ENCODE measurements at places on chromosomes 4 and X. TPM values are rescaled to one million over a fixed set of nuclear protein-coding genes. Genes with fewer than 3 reads are reported as not detected.

CENPE gene
- 39.0 TPM for total RNA-seq

MTMR8 gene
- 4.8 TPM for total RNA-seq

SPANXN4 gene
- not detected for total RNA-seq

RBMXL3 gene
- not detected for total RNA-seq

CENPVL3 gene
- 0.27 TPM for total RNA-seq

BMX gene
- not detected for total RNA-seq

DOK7 gene
- total RNA-seq: not detected

ELK1 gene
- total RNA-seq: 73.2 TPM

DNA sequence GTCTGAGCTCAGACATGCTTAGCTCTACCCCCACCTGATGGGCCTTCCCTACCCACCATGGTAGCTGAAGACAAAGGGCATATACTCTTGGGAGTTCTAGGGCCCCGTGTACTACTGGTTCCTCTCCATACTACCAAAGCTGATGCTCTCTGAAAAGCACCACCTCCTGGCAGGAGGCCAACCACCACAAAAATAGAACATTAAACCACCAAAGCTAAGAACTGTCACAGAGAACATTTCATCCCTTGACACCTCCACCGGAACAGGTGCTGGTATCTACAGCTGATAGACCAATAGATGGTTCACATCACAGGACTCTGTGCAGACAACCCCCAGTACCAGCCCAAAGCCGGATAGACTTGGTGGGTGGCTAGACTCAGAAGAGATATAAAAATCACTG is 13.4 kb downstream of the EDA2R start:
- no peaks in the 10 kb centered on the region for H3K4me1 ChIP-seq
- no peaks in the 10 kb centered on the region for H3K27me3 ChIP-seq
- no peak for DNase-seq
- no peaks in the 10 kb centered on the region for H3K36me3 ChIP-seq
- no peak overlapping the region for H3K4me3 ChIP-seq

GRCh38 chr4:53376900-53377299 is 541 bp upstream of the FIP1L1 start:
- peak overlapping the region; percentile 95 for H3K4me3 ChIP-seq
- no peak for DNase-seq
- peaks cover 3% of the 10 kb centered on the region for H3K27me3 ChIP-seq
- H3K36me3 ChIP-seq: peaks cover 9% of the 10 kb centered on the region

DNA sequence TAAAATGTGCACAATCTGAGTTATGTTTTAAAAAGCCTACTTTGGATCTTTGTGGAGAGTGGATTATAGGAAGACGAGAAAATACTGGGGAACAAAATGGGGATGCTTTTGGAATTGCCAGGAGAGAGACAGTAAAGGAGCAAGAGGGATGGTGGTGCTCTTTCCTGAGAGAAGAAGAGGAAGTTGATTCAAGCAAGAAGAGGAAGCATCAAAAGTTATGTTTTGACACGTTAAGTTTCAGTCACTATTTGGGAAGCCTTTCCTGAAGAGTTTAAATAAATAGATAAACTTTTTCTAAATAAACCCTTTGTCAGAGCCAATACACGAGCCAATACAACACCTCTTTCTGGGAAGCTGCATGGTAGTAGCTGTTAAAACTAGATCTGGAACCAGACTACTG is 394.1 kb downstream of the GALNTL6 start:
- H3K27me3 ChIP-seq: no peaks in the 10 kb centered on the region
- no peak overlapping the region for H3K27ac ChIP-seq
- no peaks in the 10 kb centered on the region for H3K4me1 ChIP-seq
- no peak overlapping the region for H3K4me3 ChIP-seq
- no peak for DNase-seq

- no peaks in the 10 kb centered on the region for H3K27me3 ChIP-seq
- no peak overlapping the region for H3K27ac ChIP-seq
- H3K36me3 ChIP-seq: no peaks in the 10 kb centered on the region
- DNase-seq: no peak
- no peaks in the 10 kb centered on the region for H3K4me1 ChIP-seq
- H3K4me3 ChIP-seq: no peak overlapping the region
Observed at GRCh38 chrX:468979-469378, 82.3 kb upstream of the PPP2R3B start.

- no peak overlapping the region for H3K27ac ChIP-seq
- no peak for DNase-seq
- no peaks in the 10 kb centered on the region for H3K27me3 ChIP-seq
- H3K4me1 ChIP-seq: no peaks in the 10 kb centered on the region
Observed at GRCh38 chrX:7372825-7373525, 225.0 kb upstream of the PUDP start.

GRCh38 chr4:56307423-56307822 is 79.9 kb downstream of the AASDH start:
- H3K27me3 ChIP-seq: no peaks in the 10 kb centered on the region
- H3K27ac ChIP-seq: no peak overlapping the region
- no peaks in the 10 kb centered on the region for H3K36me3 ChIP-seq
- no peaks in the 10 kb centered on the region for H3K4me1 ChIP-seq
- H3K4me3 ChIP-seq: no peak overlapping the region
- DNase-seq: no peak

DNA sequence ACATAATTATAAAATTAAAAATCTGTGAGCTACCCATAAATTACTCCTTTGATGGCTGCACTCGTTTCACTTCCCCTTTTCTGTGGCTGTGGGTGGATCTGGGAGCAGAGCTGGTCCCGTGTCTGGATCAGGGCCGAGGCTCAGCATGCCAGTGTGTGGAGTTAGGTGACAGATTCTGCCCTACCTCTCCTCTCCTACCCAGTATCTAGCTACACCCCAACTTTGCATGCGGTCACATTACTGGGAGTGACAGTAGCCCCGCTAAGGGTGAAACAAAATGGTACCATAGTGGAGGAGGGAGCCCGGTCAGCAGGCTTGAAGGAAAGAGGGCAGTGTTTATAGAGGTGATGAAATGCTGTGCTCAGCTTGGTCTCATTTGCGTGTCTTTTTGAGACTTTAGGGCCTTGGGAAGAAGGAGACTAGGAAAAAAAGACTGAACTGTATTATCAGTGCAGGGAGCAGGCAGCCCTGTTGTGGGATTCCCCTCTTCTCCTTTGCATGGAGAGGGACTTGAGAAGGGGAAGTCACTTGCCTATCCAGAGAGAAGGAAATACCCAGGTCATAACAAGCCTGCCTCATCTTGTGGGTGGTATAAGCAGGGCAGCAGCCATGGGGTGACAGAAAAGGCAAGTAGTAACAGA is 48.4 kb downstream of the ARHGAP10 start:
- H3K4me3 ChIP-seq: no peak overlapping the region
- peaks cover 23% of the 10 kb centered on the region for H3K4me1 ChIP-seq
- H3K36me3 ChIP-seq: no peaks in the 10 kb centered on the region
- H3K27me3 ChIP-seq: no peaks in the 10 kb centered on the region

- H3K27ac ChIP-seq: no peak overlapping the region
- H3K4me1 ChIP-seq: peaks cover 14% of the 10 kb centered on the region
- no peaks in the 10 kb centered on the region for H3K36me3 ChIP-seq
Observed at GRCh38 chrX:125203365-125203736, 116.3 kb upstream of the TEX13C start.

- no peaks in the 10 kb centered on the region for H3K36me3 ChIP-seq
- no peak overlapping the region for H3K4me3 ChIP-seq
- DNase-seq: no peak
Observed at GRCh38 chr4:74670583-74670982, 123.7 kb downstream of the BTC start.

- H3K4me3 ChIP-seq: no peak overlapping the region
- no peak overlapping the region for H3K27ac ChIP-seq
- H3K4me1 ChIP-seq: no peaks in the 10 kb centered on the region
- H3K27me3 ChIP-seq: no peaks in the 10 kb centered on the region
Observed at GRCh38 chr4:156217236-156217635, 263.6 kb upstream of the CTSO start.

DNA sequence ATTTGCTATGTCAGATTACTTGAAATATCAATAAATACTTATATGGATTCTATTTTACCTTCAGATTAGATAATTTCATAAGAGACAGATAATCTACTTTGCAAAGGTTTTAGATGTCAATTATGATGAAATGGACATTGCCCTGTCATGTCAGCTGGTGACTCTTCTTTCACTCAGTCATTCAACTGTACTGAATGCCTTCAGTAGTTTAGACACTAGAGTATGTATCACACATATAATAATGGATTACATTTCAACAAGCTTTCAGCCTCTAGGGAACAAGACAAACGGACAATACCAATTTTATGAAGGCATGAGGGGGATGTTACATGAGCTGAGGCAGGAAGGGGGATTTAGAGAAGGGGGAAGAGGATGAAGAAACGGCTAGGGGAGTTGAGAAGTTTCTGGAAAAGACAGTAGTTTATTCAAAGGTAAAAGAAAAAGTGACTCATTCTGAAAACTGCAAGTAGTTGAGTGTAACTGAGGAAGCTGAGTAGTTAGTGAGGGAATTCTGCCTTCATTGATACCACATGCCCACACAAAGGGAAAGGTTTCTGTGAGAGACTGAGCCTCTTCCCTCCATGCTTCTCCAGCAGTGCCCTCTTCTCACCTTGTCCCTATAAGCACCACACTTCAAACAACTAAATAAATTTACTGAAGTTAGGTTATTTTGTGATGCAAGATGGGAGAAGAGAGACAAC is 25.7 kb downstream of the SLC9B2 start:
- H3K4me1 ChIP-seq: peaks cover 13% of the 10 kb centered on the region
- no peak for DNase-seq
- no peak overlapping the region for H3K4me3 ChIP-seq
- peaks cover 36% of the 10 kb centered on the region for H3K36me3 ChIP-seq

GRCh38 chr4:77538144-77538543 is 67.5 kb upstream of the CXCL13 start:
- no peak overlapping the region for H3K4me3 ChIP-seq
- DNase-seq: peak; percentile 7
- H3K4me1 ChIP-seq: peaks cover 9% of the 10 kb centered on the region
- no peaks in the 10 kb centered on the region for H3K36me3 ChIP-seq

DNA sequence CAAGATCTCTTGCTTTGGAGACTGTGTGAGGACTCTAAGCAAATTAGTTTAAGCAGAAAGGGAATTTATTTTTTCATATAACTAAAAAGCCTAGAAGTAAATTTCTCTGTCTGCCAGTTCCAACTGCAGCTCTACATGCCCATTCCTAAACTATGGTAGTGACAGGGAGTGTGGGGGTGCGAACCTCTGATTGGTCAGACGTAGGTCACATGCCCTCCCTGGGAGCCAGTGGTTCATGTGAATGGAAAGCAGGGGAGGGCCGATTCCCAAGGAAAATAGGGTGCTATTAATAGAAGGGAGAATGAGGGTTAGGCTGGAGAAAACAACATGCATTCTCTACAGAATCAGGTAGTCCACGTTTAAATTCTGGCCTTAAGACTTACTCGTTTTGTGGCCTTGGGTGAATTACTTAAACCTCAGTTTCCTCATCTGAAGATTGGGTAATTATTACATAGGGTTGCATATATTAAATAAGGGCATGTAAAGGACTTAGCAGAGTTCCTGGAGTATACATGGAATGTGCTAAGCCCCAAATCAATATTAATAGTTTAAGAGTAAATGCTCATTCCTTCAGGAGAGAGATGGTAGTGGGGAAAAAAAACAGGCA is 7.2 kb downstream of the RAB33B start:
- DNase-seq: no peak
- no peak overlapping the region for H3K27ac ChIP-seq
- peaks cover 44% of the 10 kb centered on the region for H3K4me1 ChIP-seq
- H3K36me3 ChIP-seq: peaks cover 20% of the 10 kb centered on the region
- H3K4me3 ChIP-seq: no peak overlapping the region

- H3K4me3 ChIP-seq: no peak overlapping the region
- no peaks in the 10 kb centered on the region for H3K4me1 ChIP-seq
- H3K36me3 ChIP-seq: no peaks in the 10 kb centered on the region
- H3K27me3 ChIP-seq: peaks cover 1% of the 10 kb centered on the region
- DNase-seq: peak; percentile 20
- H3K27ac ChIP-seq: no peak overlapping the region
Observed at GRCh38 chr4:148998719-148999118, 556.5 kb upstream of the NR3C2 start.

- peaks cover 28% of the 10 kb centered on the region for H3K36me3 ChIP-seq
- DNase-seq: no peak
- H3K27ac ChIP-seq: peak overlapping the region; percentile 98
Observed at GRCh38 chr4:98484031-98484430, 174.4 kb downstream of the TSPAN5 start.

- peaks cover 10% of the 10 kb centered on the region for H3K36me3 ChIP-seq
- H3K4me3 ChIP-seq: peak overlapping the region; percentile 97
- H3K27ac ChIP-seq: peak overlapping the region; percentile 97
- DNase-seq: no peak
- peaks cover 32% of the 10 kb centered on the region for H3K4me1 ChIP-seq
Observed at GRCh38 chrX:81201071-81201470, 642 bp downstream of the HMGN5 start.

GRCh38 chr4:26028793-26029567 is 115.0 kb downstream of the SMIM20 start:
- no peaks in the 10 kb centered on the region for H3K36me3 ChIP-seq
- no peak overlapping the region for H3K27ac ChIP-seq
- H3K4me3 ChIP-seq: no peak overlapping the region
- DNase-seq: peak; percentile 74

- no peak overlapping the region for H3K27ac ChIP-seq
- no peak for DNase-seq
- H3K27me3 ChIP-seq: peaks cover 13% of the 10 kb centered on the region
- no peaks in the 10 kb centered on the region for H3K36me3 ChIP-seq
- H3K4me3 ChIP-seq: no peak overlapping the region
- no peaks in the 10 kb centered on the region for H3K4me1 ChIP-seq
Observed at GRCh38 chr4:121554382-121554781, 142.4 kb downstream of the ANXA5 start.

- no peak overlapping the region for H3K4me3 ChIP-seq
- no peaks in the 10 kb centered on the region for H3K27me3 ChIP-seq
- no peak for DNase-seq
- H3K36me3 ChIP-seq: no peaks in the 10 kb centered on the region
- H3K27ac ChIP-seq: no peak overlapping the region
Observed at GRCh38 chrX:108640817-108641216, 95.5 kb downstream of the IRS4 start.

GRCh38 chr4:109390115-109390768 is 43.4 kb upstream of the SEC24B start:
- H3K4me1 ChIP-seq: no peaks in the 10 kb centered on the region
- no peaks in the 10 kb centered on the region for H3K36me3 ChIP-seq
- peaks cover 2% of the 10 kb centered on the region for H3K27me3 ChIP-seq
- H3K27ac ChIP-seq: no peak overlapping the region
- no peak for DNase-seq

DNA sequence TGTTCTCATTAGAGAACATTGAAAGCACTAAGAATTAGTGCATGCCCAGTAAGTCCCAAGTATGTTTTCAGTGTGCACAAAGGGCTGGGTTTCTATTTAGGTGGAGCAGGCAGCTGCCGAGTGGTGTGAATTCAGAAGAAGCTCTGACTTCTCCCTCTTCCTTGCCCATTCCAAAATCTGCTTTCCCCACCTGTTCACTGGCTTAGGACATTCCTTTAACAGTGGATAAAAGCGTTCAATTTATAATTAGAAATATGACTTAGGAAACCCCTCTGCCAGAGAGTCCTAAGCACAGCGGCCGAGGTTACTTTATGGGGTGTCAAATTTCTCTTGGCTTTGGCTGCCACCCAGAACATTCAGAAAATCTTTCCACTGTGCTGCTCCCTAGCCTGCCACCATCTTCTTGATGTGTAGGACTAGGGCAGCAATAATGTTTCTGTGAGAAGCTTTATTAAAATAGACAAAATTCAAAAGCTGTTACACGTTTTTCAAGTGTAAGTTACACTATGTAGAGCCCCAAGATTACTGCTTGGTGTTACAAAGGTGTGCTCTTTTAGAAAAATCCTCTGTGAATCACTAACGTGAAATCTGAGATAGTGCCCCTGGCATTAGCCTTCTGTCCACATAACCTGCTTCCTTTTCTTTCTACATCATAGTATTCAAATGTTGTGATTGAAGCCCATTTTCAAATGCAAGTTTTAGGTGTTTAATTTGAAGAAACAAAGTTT is 191.6 kb upstream of the ANKRD50 start:
- no peaks in the 10 kb centered on the region for H3K4me1 ChIP-seq
- H3K27ac ChIP-seq: no peak overlapping the region
- DNase-seq: no peak
- H3K27me3 ChIP-seq: no peaks in the 10 kb centered on the region
- no peak overlapping the region for H3K4me3 ChIP-seq

Data from activated CD8-positive, alpha-beta T cell treated with anti-CD3 and anti-CD28 coated beads for 36 hours (primary cell).